ENCODE measurements at places on chromosomes 1 and 21. TPM values are rescaled to one million over a fixed set of nuclear protein-coding genes. Genes with fewer than 3 reads are reported as not detected.

Gene FAAH
- 84.5 TPM for total RNA-seq

Gene ERICH3
- total RNA-seq: not detected

DNA sequence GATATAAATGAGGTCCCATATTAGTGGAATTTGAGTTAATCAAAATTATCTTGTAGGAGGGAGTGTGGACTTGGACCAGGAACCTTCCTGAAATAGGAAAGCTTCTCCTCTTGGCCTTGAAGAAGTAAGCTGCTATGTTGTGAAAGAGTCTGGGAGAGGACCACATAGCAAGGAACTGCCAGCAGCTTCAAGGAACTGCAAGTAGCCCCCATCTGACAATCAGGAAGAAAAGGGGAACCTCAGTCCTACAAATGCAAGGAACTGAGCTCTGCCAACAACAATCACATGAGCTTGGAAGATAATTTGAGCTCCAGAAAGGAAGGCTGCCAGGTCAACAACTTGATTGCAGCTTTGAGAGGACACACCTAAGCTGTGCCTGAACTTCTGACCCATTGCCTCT lies 8.2 kb upstream of the PRMT6 start:
- DNase-seq: no peak

- no peak for DNase-seq
Measured at GRCh38 chr1:155196103-155196892, 11.4 kb downstream of the THBS3 start.

- no peak for DNase-seq
Measured at GRCh38 chr1:223558512-223558911, 107.0 kb downstream of the CAPN8 start.

DNA sequence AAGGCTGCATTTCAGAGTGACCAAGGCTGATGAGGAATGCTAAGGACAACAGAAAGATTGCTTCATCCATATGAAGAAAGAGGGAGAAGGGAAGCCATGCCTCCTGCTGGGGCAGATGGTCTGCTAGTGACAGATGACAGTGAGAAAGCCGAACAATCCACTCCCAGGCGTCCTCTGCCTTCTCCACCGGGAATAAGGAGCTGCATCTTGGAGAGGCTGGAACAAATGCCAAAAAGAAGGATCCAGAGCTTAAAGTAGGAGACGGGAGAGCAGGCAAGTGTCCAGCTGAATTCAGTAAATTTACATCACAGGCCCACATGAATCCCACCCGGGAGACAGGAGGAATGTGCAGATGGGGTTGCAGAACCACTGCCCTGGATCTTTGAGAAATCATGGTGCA lies 33.4 kb downstream of the DDX20 start:
- DNase-seq: no peak

- DNase-seq: no peak
Measured at GRCh38 chr1:61287734-61288133, 205.4 kb downstream of the NFIA start.

Measured in left colon (tissue), 2 donors.